ENCODE measurements at places on chromosomes 7 and 10.

- DNase-seq = no peak
Observed at GRCh38 chr10:92298487-92298886, 7.5 kb downstream of the MARCHF5 start.

GRCh38 chr10:7407368-7408290 lies 3.2 kb downstream of the SFMBT2 start:
- peak; percentile 41 for DNase-seq

DNA sequence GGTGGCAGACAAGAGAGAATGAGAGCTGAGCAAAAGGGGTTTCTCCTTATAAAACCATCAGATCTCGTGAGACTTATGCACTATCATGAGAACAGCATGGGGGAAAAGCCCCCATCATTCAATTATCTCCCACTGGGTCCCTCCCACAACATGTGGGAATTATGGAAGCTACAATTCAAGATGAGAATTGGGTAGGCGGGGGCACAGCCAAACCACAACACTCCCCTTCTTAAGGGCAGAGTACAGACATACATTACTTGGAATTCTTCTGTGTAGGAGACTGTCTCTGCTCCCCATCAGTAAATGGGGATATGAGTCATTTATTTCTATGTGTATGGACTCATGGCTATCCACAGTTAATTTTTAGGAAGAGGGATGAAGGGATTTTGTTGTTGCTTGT lies 31.2 kb downstream of the FAM171A1 start:
- DNase-seq = no peak

DNA sequence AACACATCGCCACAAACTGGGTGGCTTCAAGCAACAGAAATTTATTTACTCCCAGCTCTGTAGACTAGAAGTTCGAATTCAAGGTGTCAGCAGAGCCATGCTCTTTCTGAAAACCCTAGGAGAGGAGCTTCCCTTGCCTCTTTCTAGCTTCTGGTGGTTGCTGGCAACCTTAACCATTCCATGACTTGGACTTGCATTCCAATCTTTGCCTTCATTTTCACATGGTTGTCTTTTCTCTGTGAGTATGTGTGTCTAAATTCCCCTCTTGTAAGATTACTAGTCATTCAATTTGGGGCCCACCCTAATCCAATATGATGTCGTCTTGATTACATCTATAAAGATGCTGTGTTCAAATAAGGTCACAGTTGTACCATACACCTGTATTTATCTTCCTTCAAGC lies 65.9 kb upstream of the PRKG1 start:
- no peak for DNase-seq

GRCh38 chr10:5546891-5547680 lies 22.3 kb downstream of the CALML3 start:
- DNase-seq = no peak

Measured in CD4-positive, alpha-beta T cell treated with Interferon alpha-2 for 1 hour (primary cell).